Natural killer cell (primary cell): ENCODE measurements at places on chromosomes 11 and 22.

DNA sequence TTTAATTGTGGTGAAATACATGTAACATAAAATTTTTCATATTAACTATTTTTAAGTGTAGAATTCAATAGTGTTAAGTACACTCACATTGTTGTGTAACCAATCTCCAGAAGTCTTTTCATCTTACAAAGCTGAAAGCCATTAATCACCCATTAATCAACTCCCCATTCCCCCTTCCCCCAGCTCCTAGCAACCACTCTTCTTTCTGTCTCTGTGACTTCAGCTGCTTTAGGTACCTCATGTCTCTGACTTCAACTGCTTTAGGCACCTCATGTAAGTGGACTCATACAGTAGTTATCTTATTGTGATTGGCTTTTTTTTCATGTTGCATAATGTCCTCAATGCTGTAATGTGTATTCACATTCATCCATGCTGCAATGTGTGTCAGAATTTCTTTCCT is 150.8 kb upstream of the NTM start:
- DNase-seq = no peak

DNA sequence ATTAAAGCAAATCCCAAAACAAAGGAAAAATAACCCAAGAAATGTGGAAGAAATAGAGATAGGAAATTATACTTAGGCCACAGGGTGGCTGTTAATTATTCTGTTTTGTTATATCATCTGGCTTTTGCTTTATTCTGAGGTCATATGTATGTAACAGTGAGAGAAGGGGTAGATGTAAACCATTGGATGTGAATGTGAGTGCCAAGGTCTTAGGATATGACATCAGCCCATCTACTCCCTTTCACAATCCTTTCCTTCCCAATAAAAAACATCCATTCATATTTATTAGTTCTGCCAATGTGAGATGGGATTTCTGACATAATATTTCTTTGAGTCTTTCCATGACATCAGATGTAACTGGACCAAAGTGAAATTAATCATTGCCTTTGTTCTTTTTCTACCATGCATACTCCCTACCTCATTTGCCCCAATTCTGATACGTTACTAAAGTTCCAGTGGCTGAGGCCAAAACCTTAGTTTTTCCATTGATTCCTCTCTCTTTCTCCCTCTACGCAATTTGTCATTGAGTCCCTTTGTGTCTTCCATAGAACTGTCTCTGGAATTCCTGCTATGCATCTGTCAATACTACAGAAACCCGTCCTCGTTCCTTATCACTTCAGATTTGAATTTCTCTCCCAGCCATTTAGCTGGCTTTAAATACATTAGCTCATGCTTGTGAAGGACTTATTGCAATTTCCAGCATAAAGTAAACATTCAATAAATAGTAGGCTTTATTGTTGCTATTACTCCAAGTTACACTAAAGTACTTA is 170.3 kb downstream of the ARHGAP42 start:
- DNase-seq = no peak

DNA sequence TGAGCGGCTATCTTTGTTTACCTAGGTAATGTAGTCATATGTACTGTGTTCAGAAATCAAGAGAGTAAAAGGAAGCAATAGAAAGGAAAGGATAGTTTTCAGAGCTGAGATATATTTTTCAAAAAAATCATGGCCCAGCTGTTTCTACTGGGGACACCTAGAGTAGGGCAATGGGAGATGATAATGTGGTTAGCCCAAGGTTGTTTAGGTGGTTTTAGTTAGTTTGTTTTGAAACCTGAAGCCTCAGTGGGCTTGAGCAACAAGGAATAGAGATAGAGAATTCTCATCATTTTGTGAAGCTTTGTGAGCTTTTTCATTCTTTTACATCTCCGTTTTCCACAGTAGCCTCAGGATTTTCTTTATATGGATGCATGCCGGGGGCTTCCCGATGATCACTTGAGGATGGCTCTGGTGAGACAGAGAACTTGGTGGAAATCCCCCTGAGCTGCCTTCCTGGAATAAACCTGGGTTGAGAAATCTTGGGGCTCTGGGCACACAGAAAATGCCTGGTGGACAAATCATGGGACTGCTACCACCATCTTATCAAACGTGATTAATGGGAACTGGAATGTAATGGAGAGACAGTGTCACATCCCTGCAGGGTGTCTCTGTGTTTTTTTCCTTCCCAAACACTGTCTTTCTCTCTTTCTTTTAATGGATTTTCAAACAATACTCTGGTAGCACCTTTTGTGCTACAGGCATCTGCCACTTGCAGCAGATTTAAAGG is 49.0 kb downstream of the ARHGAP42 start:
- no peak for DNase-seq

DNA sequence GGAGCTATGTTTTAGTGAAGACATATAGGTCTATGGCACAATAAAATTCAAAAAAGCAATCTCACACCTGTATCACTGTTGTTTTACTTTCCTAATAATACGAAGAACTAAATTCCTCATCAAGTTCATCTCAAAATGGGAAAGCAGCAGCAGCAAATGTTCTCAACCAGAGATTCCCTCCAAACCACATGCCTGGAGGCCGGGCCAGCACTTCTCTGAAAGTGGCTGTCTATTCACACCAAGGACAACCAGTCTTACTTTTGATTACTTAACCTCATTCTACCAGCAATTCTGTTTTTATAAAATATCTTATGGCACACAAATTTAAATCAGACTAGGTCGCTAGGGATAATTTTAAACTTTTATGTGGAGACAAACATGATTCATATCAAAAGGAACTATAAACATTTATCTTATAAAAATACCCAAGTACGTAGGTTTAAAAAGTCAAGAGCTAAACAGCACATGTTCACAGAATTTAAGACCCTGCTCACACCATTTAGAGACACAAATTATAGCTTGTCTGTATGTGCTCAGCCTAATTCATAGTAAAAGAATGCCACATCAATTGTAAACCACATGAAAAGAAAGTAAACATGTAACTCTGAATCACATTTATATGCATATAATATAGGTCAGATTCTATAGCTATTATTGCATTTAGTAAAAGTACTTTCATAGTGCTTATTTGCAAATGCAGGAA is 46.1 kb downstream of the RRAS2 start:
- DNase-seq = no peak

- DNase-seq = no peak
Observed at GRCh38 chr11:18168372-18168771, 4.3 kb upstream of the MRGPRX4 start.

DNA sequence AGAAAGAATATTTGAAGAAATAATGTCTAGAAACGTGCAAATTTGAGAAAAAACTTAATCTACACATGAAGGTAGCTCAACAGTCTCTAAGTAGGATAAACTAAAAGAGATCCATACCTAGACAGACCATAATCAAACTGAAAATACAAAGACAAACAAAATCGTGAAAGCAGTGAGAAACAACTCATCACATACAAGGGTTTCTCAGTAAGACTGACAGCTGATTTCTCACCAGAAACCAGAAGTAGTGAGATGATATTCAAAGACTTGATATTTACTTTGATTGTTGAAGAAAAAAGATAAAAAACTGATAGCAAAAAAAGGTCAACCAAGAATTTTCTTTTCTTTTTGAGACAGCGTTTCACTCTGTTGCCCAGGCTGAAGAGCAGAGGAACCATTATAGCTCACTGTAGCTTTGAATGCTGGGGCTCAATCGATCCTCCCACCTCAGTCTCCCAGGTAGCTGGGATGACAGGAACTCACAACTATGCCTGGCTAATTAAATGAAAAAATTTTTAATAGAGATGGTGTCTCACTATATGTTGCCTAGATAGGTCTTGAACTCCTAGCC is 17.4 kb downstream of the NPAT start:
- no peak for DNase-seq

- no peak for DNase-seq
Observed at GRCh38 chr11:125279676-125280418, 115.3 kb downstream of the PKNOX2 start.

GRCh38 chr11:57675176-57675941 is 7.4 kb downstream of the ZDHHC5 start:
- DNase-seq = no peak

DNA sequence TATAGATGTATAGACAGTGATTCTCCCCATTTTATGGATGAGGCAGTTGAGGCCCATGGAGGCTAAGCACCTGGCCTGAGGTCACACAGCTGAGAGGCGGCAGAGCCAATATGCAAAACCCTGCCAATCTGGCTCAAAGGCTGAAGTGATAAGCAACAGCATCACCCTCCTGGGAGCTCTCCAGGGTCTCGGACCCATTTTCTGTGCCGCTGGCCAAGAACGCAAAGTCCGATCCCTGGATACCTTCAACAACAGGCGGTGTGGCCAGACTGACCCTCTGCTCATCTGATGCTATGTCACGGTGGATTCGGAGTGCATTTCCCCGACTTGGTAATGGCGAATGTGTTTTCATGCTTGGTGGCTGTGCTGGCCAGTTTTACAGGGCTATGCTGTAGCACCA is 595.0 kb downstream of the TBC1D22A start:
- no peak for DNase-seq

- DNase-seq = no peak
Observed at GRCh38 chr22:44192816-44193534, 12.2 kb downstream of the PARVG start.

- DNase-seq = no peak
Observed at GRCh38 chr22:42758931-42759629, 38.4 kb upstream of the A4GALT start.

- no peak for DNase-seq
Observed at GRCh38 chr11:45751430-45751829, 53.5 kb upstream of the SLC35C1 start.

- no peak for DNase-seq
Observed at GRCh38 chr11:28123151-28123581, 15.0 kb downstream of the METTL15 start.

GRCh38 chr11:16895306-16895705 is 118.9 kb downstream of the PLEKHA7 start:
- DNase-seq = no peak

DNA sequence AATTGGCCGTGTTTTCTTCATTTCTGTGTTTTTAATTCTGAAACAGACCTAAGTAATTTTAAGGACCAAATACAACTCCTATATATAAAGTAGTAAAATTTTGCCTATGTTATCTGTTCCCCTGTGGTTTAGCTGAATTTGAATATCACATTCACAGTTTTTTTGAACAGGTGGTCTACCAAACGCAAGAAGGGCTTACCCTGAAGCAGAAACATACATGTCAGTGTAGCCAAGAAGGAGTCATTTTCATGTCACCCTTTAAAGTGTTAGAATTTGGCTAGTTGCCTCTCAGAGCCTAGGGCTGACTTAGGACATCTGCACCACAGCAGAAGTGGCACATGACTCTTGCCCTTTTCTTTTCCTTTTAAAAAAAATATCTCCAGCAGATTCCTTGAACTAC is 34.3 kb downstream of the MYBPC3 start:
- DNase-seq = no peak

GRCh38 chr11:2265396-2265795 is 5.0 kb downstream of the ASCL2 start:
- peak; percentile 42 for DNase-seq

GRCh38 chr11:65625628-65626342 is 10.2 kb downstream of the PCNX3 start:
- peak; percentile 84 for DNase-seq

DNA sequence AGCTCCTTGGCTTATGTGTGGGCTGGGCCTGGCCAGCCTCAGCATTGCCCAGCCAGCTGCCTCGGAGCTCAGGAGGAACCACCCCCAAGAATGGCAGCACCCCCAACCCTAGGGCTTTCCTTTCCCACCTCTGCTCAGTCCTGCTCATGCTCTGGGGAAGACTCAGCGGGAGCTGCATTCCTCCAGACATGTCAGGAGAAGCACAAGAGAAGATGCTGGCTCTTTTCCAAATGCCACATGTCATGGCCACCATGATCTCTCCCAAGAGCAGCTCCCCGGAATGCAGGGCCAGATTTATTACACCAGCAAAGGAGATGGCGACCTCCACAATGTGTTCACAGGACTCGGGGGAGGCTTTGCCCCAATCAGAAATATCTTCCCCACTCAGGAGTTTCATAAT is 143.7 kb downstream of the PKNOX2 start:
- no peak for DNase-seq

DNA sequence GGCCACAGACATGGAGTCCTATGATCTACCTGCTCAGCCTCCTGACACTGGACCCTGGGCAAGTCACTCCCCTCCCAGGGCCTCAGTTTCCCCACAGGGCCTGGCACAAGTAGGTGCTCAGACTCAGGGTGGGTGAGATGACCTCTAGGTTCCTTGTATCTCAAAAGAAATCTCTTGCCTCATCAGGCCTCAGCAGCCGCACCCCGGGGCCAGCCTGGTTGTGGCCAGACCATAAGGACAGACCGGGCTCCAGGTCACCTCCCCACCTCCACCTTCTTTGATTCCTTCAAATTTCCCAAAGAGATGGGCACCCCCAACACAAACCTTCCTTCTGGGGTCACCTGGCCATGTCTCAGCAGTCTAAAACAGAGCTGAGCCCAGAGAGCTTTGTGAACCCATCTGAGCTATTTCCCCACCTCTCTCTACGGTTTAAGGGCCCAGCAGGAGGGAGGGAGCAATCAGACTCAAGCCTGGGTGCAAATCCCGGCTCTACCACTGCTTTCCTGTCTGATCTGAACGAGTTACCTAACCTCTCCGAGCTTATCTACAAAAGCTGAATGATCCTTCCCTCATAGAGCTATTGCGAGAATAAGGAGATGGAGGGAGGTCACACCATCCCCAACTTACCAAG is 2.5 kb upstream of the APOL4 start:
- DNase-seq = no peak

DNA sequence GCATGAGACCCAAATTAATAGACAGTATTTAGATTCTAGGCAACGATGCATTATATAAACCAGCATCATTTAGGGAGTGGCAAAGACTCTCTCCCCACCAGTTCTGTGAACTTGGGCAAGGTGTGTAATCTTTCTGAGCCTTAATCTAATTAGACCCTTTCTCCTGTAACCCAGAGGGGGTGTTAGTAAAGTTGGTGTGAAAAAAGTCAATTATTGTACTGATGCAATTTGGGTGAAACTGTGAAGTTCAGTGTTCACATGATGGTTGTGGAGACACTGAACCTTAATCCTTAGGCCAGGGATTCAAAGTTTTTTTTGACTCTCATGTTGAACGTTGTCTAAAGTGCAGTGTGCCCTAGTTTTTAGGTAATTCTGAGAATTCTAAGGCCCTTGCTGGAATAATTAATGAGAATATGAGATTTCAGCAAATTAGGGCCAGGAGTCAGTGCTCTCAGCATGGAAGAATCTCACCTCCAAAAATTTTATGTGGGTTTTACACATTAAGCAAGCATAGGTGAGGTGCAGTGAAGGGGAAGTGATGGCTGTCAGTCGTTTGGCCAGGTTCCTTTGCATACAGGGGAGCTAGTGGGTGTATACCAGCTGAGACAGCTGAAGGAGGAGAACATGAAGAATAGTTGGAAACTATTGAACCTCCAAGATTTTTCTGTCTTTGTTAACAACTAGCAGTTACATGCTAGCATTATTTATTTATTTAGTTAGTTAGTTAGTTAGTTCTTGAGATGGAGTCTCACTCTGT is 94.2 kb downstream of the PTPRJ start:
- DNase-seq = no peak

GRCh38 chr11:9825315-9825714 is 161.4 kb downstream of the SWAP70 start:
- no peak for DNase-seq
